ENCODE measurements at places on chromosomes 13 and 19.

DNA sequence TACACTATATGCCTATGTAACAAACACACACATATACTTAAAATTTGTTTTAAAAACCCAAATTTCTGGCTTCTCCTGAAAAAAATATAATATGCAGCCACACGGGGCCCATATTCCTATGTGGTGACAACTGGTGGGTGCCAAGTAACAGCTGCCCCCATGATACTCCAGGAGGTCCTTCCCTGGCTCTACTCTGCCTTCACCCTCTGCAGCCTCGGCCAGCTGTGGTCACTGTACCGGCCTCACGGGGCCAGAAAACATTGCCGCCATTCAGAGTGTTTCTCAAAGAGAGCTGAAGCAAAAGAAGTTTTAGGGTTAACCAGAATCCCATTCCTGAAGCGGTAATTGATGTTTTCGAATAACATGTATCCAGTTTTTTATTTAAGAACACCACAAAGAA is 32.6 kb upstream of the POP4 start:
- DNase-seq, result no peak

DNA sequence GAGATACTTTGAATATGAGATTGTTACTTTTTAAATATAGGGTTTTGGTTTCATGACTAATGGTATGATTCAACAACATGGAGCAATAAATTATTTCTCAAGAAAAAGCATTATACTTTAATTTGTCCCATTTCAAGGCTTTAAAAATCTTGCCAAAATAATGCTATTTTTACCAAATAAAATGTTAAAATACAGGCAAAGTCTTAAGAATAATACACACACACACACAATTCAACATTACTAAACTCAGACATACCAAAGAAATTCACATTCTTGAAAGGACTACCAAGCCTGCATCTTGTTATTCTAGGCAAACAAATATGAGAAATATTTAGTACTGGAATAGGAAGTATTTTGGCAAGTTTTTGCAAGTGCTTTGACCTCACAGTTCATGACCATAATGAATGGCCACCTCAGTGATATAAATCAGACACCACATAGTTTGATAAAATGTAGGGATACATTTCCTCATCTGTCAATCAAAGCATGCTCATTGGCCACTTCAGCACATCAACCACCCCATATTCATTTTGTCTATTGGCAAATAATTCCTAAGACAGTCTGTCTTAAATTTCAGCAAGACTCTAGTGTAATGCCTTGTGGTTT is 107.2 kb downstream of the NALCN start:
- no peak for DNase-seq

GRCh38 chr13:45356966-45357672 is 16.1 kb upstream of the TPT1 start:
- no peak for DNase-seq

DNA sequence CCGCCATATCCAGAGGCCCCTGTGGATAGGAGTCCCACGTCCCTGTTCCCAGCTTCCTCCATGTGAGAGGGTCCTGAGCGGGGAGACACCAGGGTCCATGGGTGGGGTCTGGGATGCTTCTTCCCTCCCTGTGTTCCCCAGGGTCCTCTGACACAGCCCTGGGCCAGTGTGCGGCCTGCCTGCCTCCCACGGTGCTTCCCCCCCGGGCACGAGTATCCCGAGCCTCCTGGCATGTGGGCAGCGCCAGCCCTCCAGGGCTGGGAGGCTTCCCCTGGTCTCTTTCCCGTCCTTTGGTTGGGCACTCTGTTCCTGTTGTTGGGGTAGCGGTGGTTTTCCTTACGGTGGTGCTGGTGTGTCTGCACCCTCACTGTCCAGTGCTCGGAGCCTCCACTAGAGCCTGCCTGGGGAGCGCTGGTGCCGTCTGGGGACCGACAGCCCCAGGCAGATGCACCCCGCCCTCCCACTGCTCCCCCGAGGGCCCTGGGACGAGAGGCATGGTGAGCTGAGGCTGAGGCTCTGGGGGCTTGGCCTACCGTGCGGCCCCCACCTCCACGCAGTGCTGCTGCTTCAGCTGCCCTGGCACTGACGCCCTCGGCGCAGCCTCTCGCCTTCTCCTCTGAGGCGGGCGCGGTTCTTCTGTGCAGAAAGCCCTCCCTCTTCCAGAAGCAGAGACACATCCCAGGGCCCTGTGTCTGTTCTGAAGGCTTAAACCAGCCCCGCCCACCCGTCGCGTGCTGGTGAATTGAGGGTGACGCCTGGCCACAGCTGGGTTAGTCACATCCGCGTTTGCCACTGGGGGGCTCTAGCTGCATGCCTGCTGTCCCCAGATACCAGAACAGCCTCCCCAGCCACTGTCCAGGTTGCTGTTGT is 27.9 kb downstream of the PLEKHJ1 start:
- no peak for DNase-seq

GRCh38 chr19:17965370-17966128 is 1.4 kb upstream of the KCNN1 start:
- no peak for DNase-seq

DNA sequence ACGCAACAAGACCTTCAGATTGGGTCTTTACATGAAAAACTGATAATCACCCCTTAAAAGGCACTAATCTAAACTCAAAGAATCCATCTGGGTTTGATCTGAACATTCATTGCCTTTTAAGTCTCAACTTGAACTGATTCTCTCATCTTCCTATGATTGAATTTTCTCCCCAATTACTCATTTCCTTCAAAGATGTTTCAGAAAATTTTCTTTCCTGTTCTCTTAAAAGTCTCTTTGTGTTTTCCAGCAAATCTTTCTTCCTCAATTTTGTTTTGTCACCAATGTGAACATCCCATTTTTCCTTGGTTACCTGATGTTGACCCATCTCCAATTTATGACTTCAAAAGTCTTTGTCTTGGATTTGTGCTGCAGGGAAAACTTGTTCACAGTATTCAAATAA is 234.3 kb downstream of the DACH1 start:
- DNase-seq, result no peak

GRCh38 chr19:46442808-46443450 is 14.2 kb upstream of the PNMA8C start:
- DNase-seq, result no peak

- no peak for DNase-seq
Measured at GRCh38 chr19:43634068-43634467, 5.6 kb downstream of the CADM4 start.

GRCh38 chr13:30325668-30326067 is 18.3 kb upstream of the KATNAL1 start:
- DNase-seq, result no peak

DNA sequence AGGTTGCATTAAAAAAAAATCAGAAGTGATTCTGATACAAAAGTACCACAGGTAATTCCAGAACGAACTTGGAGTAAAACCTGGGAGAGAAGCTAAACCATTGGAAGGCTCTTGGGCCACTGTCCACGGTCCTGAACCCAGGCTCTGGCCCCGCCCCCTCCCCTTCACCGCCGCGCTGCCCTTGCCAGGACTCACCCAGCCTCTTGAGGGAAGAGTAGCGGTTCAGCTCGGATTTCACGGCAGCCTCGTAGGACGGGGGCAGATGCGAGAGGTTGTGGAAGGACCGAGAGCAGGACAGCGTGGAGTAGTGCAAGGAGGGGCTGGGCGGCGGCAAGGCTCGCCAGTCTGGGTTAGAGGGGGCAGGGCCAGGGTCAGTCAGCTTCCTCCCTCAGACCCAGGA is 5.7 kb downstream of the SHISA7 start:
- DNase-seq, result no peak

- no peak for DNase-seq
Measured at GRCh38 chr19:41926763-41927496, 1.3 kb downstream of the ERFL start.

DNA sequence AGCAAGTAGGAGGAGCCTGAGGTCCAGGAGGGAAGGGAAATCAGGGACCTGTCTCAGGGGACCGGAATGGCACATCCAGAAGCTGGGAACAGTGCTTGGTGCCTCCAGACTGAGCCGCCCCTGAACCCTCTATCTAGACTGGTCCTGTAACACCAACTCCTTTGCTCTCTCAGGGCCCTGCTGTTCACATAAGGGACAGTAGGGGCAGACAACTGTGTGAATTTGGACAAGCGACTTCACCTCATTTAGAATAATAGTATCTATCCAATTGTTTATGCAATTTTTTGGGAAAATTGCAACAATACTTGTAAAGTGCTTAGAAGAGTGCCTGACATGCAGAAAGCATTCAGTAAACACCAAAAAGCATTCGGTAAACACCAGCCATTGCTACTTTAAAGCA is 14.0 kb downstream of the SYMPK start:
- DNase-seq, result no peak

DNA sequence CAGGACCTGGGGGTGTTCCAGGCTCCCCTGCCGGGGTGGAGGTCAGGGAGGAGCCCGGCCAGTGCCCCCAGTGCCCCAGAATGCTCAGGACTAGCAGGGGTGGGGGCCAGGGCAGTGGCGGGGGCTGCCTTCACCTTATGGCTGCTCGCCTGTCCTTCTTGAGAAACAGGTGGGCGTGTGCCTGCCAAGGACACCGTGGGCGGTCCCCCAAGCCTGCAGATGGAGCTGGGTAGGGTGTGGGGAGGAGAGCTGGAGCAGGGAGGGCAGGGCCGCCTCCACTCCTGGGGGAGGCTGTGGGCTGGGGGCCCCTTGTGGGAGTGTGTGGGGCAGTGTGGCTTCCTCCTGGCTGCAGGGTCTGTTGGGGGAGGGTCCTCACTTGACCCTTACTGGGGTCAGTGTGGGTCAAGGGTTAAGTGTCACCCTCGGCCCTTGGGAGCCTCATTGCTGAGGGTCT is 160.1 kb downstream of the KDM4B start:
- no peak for DNase-seq

DNA sequence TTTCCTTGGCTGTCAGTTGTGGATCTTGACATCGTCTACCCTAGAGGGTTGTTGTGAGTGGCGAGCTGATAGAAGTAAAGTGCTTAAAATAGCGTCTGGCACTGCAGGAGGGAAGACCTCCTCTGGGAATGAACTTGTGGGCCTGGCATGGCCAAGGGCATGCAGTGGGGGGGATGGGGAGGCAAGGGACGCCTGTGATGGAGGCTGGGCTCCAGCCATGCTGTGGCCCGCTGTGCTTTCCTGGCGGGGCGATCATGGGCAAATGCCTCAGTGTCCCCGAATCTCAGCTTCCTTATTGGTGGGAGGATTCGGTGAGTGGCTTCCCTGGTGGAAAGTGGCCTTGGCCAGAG is 10.7 kb downstream of the CARM1 start:
- DNase-seq, result no peak

DNA sequence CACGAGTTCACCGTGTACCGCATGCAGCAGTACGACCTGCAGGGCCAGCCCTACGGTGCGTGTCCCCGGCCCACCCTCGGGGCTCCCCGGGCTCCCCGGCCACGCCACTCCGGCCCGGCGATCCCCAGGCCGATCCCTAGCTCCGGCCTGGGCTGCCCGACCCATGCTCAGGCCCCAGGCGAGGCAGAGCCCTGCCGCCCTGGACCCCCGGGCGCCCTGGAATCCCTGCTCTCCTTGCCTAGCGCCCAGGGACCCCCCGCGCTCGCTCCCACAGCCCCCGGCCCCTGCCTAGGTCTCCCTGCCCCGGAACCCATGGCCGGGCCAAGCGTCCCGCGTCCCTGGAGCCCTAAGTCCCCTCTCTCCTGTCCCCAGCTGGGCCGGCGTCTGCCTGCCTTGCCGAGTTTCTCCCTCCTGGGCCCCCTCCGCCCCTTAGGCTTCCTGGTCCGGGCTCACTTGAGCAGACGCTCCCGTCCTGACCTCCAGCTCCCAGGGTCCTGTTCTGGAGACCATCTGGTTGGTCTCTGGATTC is 494 bp downstream of the NCLN start:
- no peak for DNase-seq

- DNase-seq, result no peak
Measured at GRCh38 chr19:15516363-15516762, 8.0 kb downstream of the CYP4F22 start.

GRCh38 chr13:106117035-106117434 is 418.4 kb downstream of the EFNB2 start:
- no peak for DNase-seq

DNA sequence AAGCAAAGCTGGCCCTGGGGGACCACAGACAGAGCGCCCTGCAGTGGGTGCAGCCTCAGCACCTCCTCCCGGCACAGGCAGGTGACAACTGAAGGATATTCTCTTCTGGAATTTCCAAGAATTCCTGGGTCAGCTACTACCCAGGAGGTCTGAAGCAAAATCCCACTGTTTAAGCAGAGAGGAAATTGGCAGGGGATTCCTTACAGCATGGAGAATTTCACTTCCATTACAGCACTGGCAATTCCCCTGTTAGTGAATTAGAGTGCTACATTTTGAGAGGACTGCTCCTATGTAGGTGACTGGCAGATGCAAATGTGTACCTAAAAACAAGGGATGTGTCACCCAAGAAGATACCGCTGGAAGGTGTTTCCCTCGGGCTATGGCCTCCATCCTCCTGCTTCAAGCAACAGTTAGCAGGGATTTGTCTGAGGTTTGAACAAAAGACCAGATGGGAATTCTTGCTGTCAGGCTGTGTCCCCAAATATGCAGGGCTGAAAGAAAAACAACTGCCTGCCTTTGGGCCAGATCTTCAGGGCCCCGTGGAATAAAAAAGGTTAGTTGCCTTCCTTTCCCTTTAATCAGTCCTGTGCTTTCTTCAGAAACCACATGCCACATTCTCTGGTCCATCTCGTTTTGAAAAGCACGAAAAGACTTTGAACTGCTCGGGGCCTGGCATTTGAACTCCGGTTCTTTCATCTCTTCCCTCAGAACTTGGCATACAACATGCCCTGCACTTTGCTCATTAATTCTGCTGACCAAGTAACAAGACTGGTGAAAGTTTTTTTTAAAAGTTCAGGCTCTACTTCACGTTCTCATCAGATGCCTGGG is 296.4 kb downstream of the DNAJC15 start:
- no peak for DNase-seq

GRCh38 chr19:46637224-46637623 is 1.2 kb upstream of the GNG8 start:
- DNase-seq, result no peak

GRCh38 chr19:41175801-41176777 is 16.9 kb upstream of the CYP2S1 start:
- no peak for DNase-seq

- DNase-seq, result no peak
Measured at GRCh38 chr13:72217142-72217541, 350.1 kb upstream of the DACH1 start.

GRCh38 chr13:29845440-29846056 is 4.9 kb downstream of the UBL3 start:
- no peak for DNase-seq

DNA sequence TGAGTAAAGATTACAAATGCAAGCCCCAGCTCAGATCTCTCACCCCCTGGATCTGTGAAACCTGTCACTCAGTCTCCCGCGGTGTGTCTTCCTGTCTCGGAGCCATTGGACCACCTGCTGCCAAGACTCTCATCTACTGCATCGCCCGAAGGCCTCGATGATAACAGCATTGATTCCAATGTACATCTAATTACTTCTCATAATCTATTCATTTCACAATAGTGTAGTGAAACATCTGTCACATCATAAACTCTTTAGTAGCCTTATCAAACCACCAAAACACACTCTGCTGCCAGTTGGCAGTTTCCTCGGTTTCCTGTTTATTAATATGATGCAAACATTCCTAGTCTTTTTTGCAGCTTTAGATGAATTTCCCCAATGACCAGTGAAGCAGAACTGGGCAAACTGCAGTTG is 220.3 kb downstream of the POU4F1 start:
- DNase-seq, result no peak

- DNase-seq, result no peak
Measured at GRCh38 chr19:38455031-38455430, 21.5 kb downstream of the RYR1 start.

- no peak for DNase-seq
Measured at GRCh38 chr13:113109151-113110047, 3.8 kb downstream of the F7 start.
